ENCODE measurements at places on chromosomes 1 and 21. TPM values are rescaled to one million over a fixed set of nuclear protein-coding genes. Genes with fewer than 3 reads are reported as not detected.
A peak's percentile ranks its signal among the peaks of the same experiment; 100 is the strongest.

- DNase-seq, result no peak
Measured at GRCh38 chr1:41745022-41745421, 173.7 kb downstream of the HIVEP3 start.

- peak; percentile 2 for DNase-seq
Measured at GRCh38 chr1:76390456-76390855, 315.9 kb downstream of the ST6GALNAC3 start.

GRCh38 chr1:228544021-228544850 is 57.1 kb downstream of the RNF187 start:
- DNase-seq, result no peak

DNA sequence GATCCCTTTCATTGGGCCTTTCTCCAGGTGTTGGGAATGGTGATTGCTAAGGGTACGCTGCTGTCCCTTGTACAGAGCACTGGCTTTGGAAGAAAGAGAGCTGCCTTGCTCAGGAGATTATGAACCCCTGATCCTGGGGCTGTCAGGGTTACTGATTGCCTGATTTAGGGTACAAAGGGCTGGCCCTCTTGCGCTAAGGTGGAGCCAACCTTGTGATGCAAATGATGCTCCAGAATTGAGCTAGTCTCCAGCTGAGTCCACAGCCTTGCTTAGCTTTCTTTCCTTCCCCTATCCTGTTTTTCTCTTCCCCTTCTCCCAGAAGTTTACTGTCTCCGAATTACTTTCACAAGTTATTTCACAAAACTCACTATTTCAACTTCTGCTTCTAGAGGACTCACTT is 334.7 kb downstream of the AMY1C start:
- DNase-seq, result no peak

The FAM78B gene
- 4.1 TPM for total RNA-seq
